ENCODE measurements at places on chromosomes 13 and 19.

DNA sequence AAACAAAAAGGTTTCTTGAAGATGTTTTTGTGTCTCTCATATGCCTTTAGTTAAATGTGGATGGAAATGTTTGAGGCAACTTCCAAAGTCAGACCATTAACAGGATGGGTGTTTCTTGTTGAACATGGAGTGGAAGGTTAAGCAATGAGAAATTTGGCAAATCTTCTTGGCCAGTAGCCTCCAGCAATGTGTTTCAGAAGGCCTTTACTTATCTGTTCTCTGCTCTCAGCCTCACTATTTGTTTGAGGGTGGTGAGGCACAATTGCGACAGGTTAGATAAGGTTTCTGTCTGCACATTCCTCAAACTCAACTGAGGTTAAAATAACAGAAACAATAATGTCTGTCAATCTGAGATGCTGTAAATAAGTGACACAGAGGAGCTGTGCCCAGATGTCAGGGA, 1019.0 kb downstream of the DIAPH3 start:
- DNase-seq: no peak

- no peak for DNase-seq
Measured at GRCh38 chr13:27481766-27482165, 31.4 kb upstream of the MTIF3 start.

- no peak for DNase-seq
Measured at GRCh38 chr13:92590503-92590908, 636.1 kb upstream of the GPC6 start.

- no peak for DNase-seq
Measured at GRCh38 chr19:1424192-1424955, 13.8 kb upstream of the RPS15 start.

DNA sequence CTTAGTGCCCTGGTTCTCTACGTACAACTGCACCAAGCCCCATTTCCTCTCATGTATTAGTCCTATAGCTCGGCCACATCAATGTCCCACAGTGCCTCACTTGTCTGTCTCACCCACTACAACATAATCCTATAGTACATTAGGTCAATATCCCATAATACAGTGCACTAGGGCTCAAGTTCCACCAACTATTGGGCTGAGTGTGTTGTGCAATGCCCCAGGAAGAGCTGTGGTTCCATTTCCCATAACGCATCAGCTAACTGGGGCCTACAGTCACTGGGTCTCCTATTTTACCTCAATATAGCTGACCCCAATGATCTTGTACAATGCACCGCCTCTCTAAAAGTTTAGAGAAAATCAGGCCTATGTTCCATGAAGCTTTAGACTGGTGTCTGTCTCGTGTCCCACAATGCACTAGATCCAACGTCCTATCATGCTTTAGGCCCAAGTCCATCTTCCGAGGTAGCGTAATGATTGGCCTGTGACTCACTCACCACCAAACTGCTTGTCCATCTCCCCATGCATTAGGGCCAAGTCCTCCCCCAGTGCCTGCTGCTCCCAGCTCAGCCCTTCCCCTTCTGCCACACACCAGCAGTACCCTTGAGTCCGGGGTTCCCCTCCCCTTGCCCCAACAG, 21.8 kb downstream of the TSKS start:
- no peak for DNase-seq

DNA sequence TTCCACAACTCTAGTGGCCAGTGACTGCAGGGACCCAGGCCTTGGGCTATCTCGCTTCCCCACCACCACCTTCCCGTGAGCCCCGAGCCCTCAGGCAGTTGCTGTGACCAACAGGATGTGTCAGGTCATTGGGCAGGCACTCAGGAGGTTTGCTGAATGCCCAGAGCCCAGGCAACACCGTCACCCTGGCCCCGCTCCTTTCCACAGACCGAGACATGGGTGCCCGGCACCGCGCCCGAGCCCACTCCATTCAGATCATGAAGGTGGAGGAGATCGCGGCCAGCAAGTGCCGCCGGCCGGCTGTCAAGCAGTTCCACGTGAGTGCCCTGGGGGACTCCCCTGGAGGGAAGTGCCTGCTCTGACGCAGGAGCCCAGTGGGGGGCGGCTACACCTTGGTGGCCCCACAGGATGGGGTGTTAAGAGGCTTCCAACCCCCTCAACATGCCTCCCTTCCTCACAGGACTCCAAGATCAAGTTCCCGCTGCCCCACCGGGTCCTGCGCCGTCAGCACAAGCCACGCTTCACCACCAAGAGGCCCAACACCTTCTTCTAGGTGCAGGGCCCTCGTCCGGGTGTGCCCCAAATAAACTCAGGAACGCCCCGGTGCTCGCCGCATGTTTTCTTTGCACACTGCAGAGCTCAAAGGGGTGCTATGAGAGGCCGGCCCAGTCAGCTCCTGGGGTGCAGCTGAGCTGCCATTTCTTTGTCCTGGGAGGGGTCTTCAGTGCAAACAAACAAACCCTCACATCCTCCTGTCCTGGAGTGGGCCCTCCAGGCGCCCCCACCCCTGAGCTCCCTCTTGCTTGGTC, 3.2 kb downstream of the RPL18A start:
- no peak for DNase-seq

GRCh38 chr13:87941226-87941625, 270.1 kb downstream of the SLITRK5 start:
- DNase-seq: no peak

DNA sequence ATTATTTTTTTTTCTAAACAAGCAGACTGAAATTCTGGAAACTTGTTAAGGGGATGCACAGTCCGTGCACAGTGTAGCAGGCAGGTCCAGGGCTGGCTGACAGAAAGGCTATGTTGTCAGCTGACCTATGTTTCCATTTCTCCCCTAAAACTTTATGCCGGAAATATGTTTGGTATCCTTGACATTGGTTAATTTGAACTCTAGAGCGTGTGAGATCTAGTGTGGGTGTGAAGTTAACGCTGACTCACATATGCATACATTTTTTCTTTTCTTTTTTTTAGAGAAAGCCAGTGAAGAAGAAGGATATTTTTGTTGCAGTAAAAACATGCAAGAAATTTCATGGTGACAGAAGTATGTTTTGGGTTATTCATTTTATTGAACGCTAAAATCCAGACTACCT, 76.6 kb downstream of the B3GLCT start:
- DNase-seq: no peak

- no peak for DNase-seq
Measured at GRCh38 chr13:49927755-49928154, 8.4 kb downstream of the SPRYD7 start.

DNA sequence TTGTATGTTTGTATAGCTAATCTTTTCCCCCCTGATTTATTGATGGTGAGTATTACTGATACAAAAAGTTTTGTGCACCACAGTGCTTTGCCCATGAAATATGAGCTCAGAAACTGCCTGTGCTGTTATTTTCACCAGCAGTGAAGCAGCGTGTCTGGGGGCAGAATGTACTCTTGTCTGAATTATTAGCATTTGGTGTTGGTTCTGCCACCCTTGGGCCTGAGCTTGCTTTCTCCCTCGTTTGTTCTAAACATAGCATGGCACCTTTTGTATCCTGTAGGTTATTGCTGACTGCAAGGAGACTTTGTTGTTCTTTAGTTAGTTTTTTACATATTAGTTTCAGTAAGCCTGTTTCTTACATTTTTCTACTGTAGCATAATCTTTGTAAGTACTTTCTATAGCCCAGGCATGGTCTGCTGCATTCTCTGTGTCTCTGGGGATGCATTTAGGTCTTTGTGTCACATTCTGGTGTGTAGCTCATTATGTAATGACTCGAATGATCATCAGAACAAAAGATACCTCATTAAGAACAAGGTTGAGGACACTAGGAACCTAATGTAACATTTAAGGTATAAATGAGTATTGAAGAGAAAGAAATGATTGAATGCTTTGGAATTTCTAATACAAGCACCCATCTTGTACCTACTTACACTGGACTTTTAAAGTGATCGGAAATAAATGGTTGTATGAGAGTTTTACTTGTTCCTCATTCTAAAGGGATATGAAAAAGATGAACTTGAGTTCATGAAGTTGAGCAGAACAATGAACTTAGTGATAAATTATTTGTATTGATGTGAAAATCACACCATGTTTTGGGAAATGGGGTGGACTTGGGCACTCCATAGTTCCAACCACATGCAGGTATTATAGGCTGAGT, 50.3 kb upstream of the GPI start:
- no peak for DNase-seq

GRCh38 chr13:109357751-109358471, 428.5 kb downstream of the IRS2 start:
- DNase-seq: no peak

DNA sequence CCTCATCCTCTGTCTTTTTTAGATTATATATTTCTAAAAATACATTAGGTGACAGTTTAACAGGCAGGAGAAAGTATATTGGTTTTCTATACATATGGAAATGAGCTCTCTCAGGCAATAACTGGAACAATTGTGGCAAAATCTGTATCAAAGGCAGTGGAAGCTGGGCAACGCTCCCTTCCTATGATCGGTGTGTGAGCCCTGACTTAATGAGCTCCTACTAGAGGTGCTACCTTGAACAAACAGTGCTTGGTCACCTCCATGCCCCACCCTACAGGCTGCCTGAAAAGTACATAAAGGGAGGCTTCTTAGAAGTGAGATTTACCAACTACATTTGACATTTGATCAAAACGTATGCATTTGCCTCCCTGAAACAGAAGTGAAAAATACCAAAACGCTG, 185.3 kb downstream of the EFNB2 start:
- DNase-seq: no peak
